Stimulated activated CD8-positive, alpha-beta memory T cell treated with anti-CD3 and anti-CD28 coated beads, Interleukin-4, amount 100 ng/mL, for 1 hour (primary cell): ENCODE measurements at places on chromosomes 3 and 15.

GRCh38 chr15:75758071-75758872, 45.6 kb upstream of the CSPG4 start:
- peak; percentile 23 for DNase-seq

DNA sequence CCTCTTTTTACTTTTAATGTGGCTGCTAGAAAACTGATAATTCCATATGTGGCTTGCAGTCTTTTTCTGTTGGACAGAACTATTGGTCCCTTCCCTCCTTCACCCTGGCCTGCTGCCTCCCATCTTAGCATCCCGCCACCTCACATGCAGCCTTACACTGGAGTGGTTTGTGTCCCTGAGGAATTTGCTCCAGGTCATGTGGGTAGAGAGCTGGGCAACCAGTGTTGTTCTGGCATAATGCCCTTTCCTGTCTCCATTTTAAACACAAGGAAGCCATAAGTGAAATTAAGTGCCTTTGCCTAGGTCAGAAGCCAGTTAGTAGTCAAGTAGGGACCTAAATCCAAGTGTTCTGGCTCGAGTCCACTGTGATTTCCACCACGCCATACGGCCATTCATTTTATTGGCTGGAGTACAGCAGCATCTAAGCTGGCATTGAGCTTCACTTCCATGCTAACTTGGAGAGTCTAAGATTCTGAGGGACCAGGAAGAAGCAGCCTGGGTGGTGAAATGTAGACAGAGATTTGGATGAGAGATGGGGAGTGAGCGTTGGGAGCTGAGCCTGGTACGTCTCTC, 46.0 kb upstream of the PLXNA1 start:
- no peak for DNase-seq

GRCh38 chr15:77840991-77841775, 208.5 kb upstream of the LINGO1 start:
- DNase-seq = no peak

- DNase-seq = no peak
These were observed 40.4 kb downstream of the LYSMD4 start for GRCh38 chr15:99692825-99693224.

GRCh38 chr3:150106740-150107428, 136.2 kb upstream of the PFN2 start:
- DNase-seq = no peak

DNA sequence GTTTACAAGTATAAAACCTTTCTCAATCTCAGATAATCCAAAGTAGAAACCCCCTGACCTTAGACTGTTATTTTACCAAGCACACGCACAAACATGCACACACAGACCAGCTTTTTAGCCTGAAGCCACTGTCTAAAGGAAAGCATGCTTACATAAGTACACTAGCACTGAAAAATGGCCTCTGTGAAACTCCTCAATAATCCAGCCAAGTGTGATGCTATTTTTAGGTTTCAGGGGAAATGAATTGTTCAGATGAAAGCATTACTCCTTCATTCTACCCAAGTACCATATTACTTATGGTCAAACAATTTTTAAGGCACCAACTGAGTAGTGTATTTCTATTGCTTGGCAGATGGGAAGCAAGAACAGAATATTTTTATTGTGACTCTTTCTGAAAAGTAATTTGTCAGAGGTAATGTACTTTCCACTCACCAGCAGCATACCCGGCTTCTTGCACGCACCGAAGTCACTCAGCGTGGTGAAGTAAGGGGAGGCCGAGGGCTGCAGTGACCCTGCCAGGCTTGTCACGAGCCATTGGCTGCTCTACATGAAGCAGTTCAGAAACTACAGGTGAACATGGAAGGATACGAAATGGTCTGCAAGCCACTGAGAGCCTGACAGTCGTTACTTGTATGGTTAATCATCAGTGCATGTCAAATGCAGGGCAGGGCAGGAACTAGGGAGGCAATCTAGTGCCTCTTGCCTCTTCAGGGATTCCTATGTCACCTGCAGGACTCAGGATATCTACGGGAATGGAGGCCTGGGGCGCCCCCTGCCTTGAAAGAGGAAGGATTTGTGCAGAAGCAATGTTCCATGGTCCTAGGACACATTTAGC, 106.7 kb downstream of the GABRB3 start:
- DNase-seq = no peak
